ENCODE measurements at places on chromosomes 3 and 15.

DNA sequence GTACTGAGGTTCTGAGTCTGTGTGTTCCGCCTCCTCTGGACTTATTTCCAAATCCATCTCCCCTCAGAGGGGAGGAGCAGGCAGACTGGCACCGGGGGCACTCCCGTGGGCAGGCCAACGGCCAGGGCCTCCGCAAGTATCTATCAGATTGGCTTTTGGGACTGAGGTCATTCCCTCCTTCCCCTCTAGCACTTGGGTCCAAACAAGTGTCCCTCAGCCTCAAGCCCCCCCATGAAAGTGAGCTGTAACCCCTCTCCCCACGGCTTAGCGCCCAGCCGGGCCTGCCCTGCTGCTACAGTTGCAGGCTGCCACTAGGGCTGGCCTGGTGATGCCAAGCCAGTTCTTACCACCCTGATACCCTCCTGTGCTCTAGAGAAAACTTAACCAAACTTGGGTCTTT, 17.4 kb downstream of the ITGA11 start:
- no peak for DNase-seq

- DNase-seq, result no peak
These were observed 130.4 kb downstream of the FEZF2 start for GRCh38 chr3:62242831-62243509.

- DNase-seq, result no peak
These were observed 5.2 kb downstream of the OPA1 start for GRCh38 chr3:193598202-193598601.

GRCh38 chr3:65052101-65052500, 364.3 kb upstream of the ADAMTS9 start:
- DNase-seq, result no peak

DNA sequence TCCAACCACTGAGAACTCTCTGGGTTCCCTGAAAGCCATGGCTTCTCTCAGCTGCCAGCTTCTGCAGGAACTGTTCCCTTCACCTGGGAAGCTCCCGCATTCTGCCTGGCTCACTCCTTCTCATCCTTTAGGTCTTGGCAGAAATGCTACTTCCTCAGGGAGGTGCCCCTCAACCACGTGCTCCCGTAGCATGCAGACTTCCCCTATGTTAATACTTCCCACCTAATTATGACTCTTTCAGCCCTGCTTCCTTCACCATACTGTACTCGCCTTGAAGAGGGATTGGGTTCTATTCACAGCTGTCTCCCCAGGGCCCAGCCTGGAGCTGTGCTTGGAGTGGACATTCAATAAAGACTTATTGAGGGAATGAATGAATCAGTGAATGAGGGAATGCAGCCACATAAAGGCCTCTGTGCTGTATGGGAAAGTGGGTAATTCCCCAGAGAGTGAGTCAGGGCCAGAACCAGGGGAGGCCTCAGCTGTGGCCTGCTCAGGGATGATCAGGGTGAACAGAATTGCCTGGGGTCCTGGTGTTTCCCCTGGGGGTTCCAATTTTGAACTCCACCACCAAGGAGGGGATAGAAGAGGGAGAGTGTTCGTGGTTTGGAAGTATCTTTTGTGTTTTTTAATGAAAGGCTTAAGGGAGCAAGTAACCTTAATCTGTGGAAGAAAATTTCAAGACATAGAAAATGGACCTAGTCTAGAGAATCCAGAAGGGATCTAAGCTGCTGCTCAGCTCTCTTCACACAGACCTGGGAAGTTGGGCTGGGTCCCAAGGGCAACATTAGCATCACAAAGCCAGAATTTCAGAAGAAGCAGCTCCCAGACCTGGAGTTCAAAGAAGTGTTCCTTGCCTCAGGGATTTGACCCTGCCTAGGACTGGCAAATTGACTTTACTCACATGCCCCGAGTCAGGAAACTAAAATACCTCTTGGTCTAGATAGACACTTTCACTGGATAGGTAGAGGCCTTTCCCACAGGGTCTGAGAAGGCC, 14.6 kb upstream of the FAM107A start:
- DNase-seq, result no peak

- DNase-seq, result no peak
These were observed 26.7 kb downstream of the SMAD3 start for GRCh38 chr15:67091980-67092677.

DNA sequence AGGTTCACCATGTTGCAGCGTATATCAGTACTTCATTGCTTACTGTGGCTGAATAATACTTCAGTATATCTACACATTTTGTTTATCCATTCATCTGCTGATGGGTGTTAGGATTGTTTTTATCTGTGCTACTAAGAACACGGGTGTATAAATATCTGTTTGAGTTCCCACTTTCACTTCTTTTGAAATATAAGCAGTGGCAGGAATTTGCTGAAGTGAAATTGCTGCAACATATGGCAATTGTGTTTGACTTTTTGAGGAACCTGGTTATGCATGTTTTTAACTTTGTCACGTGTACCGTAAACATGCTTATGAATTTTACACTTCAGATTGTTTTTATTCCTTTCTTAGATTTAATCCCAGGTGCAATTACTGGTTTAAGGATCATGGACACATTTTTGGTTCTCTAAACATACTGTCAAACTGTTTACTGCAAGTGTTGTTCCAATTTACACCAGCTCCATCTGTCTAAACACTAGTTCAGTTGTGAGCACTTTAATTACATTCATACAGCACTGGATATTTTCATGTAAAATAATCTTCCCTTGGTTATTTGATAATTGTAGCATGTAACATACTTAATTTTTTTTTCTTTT, 23.1 kb downstream of the TRAK1 start:
- no peak for DNase-seq

- DNase-seq, result no peak
These were observed 60.0 kb downstream of the CCK start for GRCh38 chr3:42205800-42206514.

GRCh38 chr3:22691856-22692628, 511.1 kb upstream of the UBE2E2 start:
- no peak for DNase-seq

DNA sequence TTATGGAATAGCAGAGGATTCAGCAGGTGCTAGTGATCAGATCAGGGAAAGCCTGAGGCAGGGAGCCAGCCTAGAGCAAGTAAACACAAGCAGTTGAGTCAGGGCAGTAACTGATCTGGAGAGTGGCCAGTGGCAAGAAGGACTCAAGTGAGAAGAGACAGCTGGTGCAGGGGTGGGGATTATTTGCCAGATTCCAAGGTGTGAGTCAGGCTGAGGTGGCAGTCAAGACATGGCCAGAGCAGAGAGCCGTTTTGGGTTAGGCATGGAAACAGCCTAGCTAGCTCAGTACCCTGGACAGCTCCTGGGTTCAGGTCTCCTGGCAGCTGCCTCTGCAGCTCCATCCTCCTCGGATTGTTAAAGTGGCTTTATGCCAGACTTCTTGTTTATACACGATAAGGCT, 281.9 kb upstream of the ONECUT1 start:
- DNase-seq, result no peak

GRCh38 chr3:142993958-142994442, 7.4 kb upstream of the U2SURP start:
- peak; percentile 59 for DNase-seq

DNA sequence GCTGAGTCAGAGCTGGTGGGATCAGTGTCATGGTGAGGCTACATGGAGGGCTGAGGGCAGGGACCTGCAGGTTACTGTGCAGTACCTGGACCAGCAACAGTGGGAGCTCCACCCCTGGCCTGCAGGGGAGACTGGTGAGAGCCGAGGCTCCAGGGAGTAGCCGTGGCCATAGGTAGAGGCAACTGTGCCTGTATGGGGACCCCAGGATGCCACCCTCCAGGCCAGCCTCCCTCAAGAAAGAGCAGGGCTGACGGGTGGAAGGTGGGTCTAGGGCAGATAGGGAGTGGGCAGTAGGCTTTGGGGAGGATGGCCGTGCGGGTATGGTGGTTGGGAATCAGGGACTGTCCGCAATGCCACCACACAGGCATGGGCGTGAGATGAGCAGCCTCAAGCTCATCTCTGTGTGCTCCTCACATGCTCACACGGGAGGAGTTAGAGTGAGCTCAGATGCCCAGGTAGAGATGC, 35.5 kb downstream of the FBLN2 start:
- no peak for DNase-seq

- DNase-seq, result no peak
These were observed 34.2 kb downstream of the LIPC start for GRCh38 chr15:58465866-58466517.

- no peak for DNase-seq
These were observed 250.0 kb upstream of the NECTIN3 start for GRCh38 chr3:110821586-110821985.

- no peak for DNase-seq
These were observed 28.3 kb downstream of the C3orf20 start for GRCh38 chr3:14703128-14703750.

DNA sequence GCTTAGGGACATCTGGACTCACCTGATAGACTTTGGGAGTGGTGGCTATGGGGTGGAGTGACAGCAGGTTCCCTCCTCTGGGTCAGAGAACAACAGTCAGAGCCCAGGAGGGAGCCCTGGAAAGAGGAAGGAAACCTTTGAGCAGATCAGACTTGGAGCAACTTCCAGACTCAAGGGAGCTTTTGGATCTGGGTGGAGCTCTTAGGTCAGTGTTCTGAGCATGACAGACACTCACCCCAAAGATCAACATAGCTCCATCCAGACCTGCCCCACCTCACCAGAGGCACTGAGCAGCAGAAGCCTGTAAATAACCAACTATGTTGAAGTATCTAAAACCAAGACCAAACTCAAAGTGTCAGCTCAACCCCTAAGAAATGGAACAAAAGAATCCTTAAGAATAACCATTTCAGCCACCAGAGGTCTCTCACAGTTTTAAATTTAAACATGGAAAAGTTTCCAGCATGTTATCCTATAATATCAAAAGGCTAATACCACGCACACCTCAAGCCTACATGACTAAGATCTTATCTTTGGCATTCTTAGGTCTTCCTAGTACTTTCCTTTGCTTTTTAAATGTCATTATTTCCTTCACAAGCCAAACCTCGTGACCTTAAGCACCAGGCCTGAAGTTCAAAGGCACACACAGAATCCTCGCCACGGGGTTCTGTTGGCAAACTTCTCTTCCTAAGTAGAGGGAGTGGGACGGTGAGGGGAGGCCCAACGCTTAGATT, 56.4 kb downstream of the UMPS start:
- no peak for DNase-seq

GRCh38 chr3:155270063-155270462, 23.4 kb downstream of the STRIT1 start:
- no peak for DNase-seq

- DNase-seq, result no peak
These were observed 195.8 kb downstream of the OSBPL10 start for GRCh38 chr3:31785286-31785685.

DNA sequence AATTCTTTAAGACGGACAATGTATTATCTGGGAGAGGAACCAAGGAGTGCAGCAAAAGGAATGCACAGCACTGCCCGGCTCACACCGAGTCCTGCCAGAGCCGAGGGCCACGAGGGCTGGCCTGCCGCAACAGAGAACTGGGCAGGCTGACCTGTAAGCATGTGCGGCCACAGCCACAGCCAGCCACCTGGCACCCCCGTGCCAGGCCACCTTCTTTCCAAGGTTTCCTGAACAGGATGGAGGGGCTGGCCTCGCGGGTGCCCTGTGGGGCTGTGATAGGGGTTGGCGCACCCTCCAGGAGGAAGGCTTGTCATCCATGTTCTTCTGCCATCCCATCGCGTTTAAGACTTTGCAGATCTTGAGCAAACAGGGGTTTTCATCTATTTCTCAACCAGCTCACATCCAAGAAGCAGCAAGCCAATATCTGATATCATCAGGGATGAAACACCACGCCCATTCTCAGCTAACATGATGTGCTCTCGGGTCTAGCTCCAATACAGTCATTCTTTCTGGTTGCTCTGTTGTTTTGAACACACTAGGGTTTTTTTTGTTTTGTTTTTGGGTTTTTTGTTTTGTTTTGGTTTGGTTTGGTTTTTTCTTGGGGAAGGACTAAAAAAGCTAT, 10.2 kb downstream of the CA12 start:
- no peak for DNase-seq

- DNase-seq, result no peak
These were observed 3.9 kb downstream of the RIOX2 start for GRCh38 chr3:97968376-97968775.

GRCh38 chr3:173983343-173983742, 585.8 kb downstream of the NLGN1 start:
- DNase-seq, result no peak

- no peak for DNase-seq
These were observed 439.4 kb downstream of the C3orf38 start for GRCh38 chr3:88589138-88589537.

DNA sequence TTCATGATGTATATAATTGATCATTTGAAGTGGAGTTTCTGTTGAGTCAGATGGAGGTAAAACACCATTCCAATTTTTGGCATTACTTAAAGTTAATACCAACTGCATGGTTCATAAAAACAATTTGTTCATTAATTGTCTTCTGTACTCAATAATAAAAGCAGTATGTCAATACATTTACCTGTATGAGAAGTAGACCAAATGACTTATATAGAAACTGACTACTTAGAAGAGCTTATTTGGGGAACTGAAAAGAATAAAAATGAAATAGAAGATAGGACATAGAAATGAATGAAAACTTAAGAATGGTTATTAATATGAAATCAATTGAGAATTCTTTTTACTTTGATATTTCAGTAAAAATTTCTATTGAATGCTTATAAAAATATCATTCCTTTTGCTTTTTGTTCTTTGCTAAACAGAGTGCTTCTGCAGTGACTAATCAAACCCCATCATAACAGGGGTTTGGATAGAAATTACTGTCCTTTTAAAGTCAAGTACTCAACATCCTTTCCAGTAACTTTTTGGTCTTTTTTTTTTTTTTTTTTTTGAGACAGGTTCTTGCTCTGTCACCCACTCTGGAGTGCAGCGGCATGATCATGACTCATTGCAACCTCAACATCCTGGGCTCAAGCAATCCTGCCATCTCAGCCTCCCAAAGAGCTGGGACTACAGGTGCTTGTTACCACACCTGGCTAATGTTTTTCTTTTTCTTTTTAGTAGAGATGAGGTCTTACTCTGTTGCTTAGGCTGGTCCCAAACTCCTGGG, 6.5 kb upstream of the CRYBG3 start:
- DNase-seq, result peak; percentile 54

- no peak for DNase-seq
These were observed 100.4 kb downstream of the LSM3 start for GRCh38 chr3:14278799-14279625.

DNA sequence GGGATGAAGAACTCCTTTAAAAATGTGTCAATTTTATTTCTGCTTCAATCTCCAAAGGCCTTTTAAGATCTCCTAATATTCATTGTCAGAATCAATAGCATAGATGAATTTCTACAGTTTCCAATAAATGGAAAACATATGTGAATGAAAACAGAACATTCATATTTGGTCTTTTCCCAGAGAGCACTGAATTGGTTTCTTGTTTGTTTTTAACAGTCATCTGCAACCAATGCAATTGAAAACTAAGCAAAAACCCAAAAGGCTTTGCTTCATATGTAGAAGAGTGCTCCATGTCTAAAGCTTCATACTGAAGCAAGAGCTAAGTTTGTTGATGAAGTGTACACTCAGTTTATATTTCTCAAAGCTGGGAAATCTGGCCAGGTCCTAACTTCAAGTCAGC, 426.5 kb upstream of the CDIN1 start:
- no peak for DNase-seq

DNA sequence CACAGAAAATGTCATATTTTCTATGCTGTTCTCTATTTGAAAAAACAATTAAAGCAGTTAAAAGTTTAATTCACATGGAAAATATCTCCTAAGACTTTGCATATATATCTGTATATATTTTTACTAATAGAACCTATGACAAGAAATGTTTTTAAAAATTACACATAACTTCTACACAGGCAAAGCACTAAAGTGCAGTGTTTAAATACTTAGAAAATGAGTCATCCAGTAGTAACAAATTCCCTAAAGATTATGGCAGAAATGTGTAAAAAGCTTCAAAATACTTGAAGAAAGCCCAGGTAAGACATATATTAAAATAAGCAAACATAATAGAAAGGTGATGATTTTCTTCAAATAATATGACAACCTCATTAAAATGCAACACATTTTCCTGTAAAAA, 236.6 kb downstream of the TBC1D5 start:
- no peak for DNase-seq
